ENCODE measurements at places on chromosomes 13 and 19.

DNA sequence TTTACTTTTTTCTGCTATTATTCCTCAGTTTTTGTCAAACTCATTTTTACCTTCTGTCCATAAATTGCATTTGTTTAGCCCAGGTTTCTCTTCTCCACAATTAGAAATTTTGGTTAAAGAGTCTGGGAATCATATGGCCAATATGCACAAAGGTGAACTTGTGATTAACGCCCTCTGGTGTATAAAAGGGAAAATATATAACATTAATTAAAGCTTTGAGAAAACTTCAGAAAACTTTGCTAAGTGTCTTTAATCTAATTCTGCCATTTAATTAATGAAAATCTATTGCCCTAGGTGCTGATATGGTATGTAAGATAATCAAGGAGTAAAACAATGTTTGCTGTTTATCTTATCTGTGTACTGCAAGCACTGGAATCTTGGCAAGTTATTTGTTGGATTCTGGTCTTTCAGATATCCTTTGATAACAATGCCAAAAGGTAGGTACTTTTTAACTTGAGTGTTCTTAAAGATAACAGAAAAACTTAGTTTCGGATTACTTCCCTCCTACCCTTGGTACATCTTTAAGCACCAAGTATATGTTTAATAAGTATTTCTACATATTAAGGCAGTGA lies 402.6 kb downstream of the SUCLA2 start:
- no peak for DNase-seq

DNA sequence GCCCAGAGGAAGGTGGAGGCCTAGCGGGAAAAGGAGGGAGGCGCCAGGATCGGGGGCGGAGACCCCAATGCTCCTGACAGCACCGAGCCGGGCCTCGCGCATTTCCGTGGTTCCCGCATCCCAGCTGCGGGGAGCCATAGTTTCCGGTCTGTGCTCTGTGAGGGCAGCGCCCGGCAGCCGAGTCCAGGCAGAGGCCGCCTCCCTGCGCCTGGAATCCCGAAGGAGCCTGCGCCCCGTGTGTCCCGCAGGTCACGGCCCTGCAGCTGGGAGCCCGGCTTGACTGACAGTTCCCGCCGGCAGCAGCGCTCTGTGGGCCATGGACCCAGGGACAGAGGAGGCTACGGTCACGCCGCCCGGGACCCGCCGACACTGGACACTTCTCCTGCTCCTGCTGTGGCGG lies 74.6 kb upstream of the C13orf46 start:
- DNase-seq = no peak

GRCh38 chr19:45780146-45780447 lies 2.2 kb downstream of the DMPK start:
- DNase-seq = no peak

GRCh38 chr13:30124131-30124768 lies 183.1 kb downstream of the KATNAL1 start:
- no peak for DNase-seq

- no peak for DNase-seq
These were observed 434.7 kb downstream of the FOXO1 start for GRCh38 chr13:40231751-40232150.

- no peak for DNase-seq
These were observed 1334.1 kb downstream of the EFNB2 start for GRCh38 chr13:105201351-105201750.

Measured in stimulated activated naive CD4-positive, alpha-beta T cell treated with Interleukin-2 at 50 U/mL for 16 hours (primary cell).